ENCODE measurements at places on chromosomes 3 and 15.

DNA sequence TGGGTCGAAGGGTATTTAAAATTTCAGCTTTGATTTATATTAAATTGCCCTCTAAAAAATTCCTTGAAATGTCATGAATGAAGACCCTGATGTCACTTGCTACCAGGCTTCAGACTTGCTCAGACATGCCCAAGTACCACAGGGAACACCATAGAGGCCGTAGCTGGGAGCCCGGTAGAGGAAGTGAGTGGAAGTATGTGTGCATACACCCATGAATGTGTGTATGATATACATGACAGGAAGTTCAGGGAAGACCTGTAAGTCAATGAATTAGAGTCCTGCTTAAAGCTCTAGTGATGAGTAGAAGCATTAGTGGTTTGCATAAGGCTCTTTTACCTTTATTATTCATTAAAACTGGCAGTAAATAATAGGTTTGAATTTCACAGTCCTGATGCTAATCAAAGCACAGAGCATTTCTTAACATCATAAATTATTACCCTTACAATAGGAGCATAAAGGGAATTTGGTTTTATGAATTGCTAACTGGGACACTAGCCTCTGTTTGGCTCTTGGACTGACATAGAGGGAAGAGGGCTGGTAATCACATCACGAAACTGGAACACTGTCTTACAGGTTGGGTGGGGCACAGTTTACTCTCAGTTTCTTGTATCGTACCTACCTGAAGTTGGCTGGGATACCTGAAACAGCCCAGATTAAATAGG is 144.4 kb downstream of the CHST2 start:
- ATAC-seq: no peak

DNA sequence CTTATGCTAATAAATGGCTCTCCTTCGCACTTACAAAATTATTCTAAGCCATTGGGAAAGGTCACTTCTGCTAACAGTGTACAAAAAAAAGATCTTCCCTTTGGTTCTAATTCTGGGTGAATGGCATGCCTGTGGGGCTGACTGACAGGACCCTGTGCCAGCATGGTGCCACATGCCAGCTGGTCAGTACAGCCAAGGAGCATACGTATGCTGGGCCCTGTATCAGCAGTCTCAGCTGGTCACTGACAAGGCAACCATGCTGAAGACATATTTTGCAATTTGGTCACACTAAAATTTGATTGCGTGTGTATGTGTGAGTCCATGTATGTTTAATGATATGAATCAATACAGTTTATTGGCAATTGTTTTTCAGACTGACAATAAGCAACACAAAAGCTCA is 246.1 kb downstream of the TBL1XR1 start:
- no peak for ATAC-seq

DNA sequence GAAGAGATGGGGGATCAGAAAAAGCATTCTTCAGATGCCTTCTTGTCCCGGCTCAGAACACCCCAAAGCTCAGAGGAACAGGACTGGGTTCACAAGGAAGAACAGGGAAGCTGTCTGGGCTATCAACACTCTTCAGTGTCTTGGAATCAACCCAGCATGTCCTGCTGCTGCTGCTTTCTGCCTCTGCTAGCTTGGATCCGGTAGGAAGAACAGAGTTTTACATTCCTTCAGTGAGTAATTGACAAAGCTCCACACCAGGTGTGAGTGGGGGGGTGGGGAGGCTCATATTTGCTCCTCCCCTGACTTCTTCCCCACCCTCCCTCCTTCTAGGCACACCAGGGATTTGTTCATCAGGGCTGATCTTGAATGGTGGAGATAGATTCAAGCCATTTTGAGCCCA is 13.1 kb upstream of the ETV5 start:
- no peak for ATAC-seq

GRCh38 chr3:73046195-73046594 is 15.3 kb upstream of the EBLN2 start:
- no peak for ATAC-seq

DNA sequence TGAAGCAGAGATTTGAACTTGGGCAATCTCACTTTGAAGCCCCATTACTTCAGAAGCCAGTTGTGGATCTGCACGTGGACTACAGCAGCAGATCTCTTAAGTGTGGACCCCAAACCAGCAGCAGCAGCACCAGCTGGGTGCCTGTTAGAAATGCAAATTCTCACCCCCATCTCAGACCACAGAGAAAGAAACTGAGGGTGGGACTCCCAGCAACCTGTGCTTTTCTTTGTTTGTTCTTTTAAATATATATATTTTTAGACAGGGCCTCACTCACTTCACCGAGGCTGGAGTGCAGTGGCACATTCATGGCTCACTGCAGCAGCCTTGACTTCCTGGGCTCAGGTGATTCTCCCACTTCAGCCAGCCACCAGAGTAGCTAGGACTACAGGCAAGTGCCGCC is 53.2 kb downstream of the SLTM start:
- ATAC-seq: no peak

- no peak for ATAC-seq
Measured at GRCh38 chr15:76932135-76932966, 802 bp downstream of the RCN2 start.

DNA sequence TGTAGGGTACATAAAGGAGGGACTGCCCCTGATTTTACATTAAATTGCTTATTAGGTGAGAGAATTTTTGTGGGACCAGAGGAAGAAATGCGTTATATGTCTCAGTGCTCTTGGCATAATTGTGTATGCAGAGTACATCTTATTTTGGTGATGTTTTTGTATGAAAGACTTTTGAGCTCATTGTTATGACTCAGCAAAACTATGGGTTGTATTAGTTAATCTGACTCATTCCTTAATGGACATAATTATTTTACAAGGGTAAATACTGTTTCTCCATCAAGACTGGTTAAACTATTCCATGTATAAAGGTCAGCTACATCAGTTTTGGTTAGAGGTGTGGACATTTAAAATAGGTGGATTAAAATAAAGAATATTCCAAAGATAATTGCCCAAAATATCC is 156.8 kb downstream of the ALCAM start:
- no peak for ATAC-seq

All from stimulated activated memory B cell treated with anti-CD40 and anti-IgM and Interleukin-4, amounts not matched to agents 10 μg/mL and 1 μg/mL and 100 μg/mL, for 72 hours (primary cell).